Right renal cortex interstitium (tissue), 3 donors: ENCODE measurements at places on chromosomes 6 and 20. TPM values are rescaled to one million over a fixed set of nuclear protein-coding genes. Genes with fewer than 3 reads are reported as not detected.

TRMT11 gene
- polyA plus RNA-seq, result 36.0 TPM

TRIM10 gene
- polyA plus RNA-seq, result 0.36 TPM

LY6G6C gene
- polyA plus RNA-seq, result 0.22 TPM

CRISP3 gene
- 0.55 TPM for polyA plus RNA-seq
